ENCODE measurements at places on chromosomes 12 and 14.

DNA sequence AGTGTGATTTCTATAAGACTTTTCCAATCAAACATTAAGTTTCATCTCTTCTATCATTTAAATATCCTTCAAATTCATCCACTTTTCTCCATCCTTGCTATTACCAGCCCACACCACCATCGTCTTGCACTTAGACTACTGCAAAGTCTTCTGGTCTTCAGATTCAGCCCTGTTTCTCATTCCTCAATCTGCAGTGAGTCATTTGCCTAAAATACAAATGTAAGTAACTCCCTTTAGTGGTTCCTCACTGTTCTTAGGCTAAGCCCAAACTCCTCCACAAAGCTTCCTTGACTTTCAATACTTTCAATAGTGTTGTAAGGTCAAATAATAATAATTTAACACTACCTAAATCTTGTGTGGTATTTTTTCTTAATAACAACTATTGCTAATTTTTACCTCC is 83.3 kb downstream of the PLEKHG7 start:
- no peak for DNase-seq

- DNase-seq: no peak
Observed at GRCh38 chr14:60757567-60758002, 23.0 kb downstream of the MNAT1 start.

- no peak for DNase-seq
Observed at GRCh38 chr14:68264260-68264569, 444.6 kb downstream of the RAD51B start.

- no peak for DNase-seq
Observed at GRCh38 chr12:11704089-11704488, 54.6 kb downstream of the ETV6 start.

- DNase-seq: peak; percentile 34
Observed at GRCh38 chr12:57340104-57340503, 89.1 kb upstream of the STAC3 start.

DNA sequence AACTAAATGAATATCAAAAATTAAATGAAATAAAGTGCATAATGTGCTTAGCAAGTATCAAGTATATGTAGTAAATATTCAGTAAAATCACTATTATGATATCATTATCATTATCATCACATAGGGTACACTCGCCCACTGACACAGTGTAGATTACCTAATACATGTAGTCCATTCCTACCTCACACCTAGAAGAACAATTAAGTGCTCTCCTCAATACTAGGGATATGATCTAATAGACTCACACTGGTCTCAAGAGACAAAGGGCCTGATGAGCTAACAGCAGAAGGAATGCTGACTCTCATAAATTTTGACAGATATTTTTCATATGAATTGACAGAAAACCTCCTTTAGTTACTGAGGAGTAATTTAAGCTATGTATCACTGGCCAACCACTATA is 29.1 kb downstream of the FSCB start:
- DNase-seq: no peak

GRCh38 chr14:75523771-75524171 is 1.5 kb downstream of the BATF start:
- no peak for DNase-seq

DNA sequence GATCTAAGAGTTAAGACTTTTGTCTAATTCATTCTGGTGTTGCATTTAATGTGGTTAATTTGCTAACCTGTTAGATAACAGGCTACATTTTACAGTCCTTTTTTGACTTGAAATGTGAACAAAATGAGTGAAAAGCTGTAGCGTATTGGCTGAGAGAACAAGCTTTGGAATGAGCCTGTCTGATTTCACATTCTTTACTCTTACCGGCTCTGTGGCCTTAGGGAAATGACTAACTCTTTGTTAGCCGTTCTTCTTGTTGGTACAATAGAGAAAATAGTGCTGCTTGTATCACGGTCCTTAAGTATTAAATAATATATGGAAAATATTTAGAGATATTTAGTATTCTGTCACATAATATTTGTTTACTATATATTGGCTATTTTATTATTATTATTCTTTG is 1.9 kb downstream of the MNAT1 start:
- DNase-seq: no peak

DNA sequence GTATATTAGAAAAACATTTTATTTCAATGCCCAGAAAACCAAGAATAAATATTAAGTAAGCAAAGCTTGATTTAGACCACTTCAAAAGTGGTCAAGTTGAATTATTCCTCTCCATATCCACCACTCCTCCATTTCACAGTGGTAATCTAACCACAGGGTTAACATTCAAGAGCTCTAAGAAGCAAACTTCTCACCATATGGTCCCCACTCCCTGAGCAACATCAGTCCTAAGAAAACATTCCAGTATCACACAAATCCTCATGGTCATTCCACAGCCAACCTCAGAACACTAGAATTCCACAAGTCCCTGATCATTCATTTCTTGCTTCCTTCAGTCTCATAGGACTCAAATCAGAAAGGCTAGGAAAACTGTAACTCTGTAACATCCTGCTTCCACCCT is 47.9 kb downstream of the ST8SIA1 start:
- no peak for DNase-seq

DNA sequence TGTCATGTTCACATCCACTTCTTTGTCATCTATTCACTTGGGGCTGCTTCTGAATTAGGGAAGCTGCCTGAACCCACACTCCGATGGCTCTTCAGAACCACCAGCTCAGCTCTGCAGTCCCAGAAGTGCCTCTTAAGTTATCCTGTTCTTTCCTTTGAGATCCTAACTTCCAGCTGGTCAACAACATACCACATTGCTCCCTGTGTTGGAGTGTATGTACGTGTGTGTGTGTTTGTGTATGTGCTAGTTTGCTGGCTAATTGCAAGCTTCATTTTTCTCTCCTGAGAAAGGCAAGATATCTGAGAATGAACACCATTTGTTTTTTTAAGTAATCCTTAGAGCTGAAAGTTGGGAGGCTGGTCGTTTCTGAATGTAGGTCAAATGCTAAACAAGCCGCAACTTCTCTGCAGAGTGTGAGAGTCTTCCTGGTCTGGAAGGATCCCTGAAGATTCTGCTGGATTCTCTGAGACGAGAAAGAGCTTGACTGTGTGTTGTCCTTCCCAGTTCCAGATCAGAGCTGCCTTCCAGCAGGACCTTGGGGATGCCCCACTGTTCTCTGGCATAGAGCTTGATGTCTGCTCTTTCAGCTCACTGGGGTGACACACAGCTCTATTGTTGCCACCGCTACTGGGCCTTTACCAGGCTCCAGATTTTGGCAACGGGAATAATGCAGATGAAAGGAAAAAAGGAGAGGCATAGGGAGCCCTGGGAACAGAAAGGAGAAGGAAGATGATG is 839 bp downstream of the GSG1 start:
- no peak for DNase-seq

GRCh38 chr14:99598774-99599173 is 5.2 kb downstream of the CCDC85C start:
- no peak for DNase-seq

GRCh38 chr14:102819747-102820330 is 42.6 kb downstream of the TRAF3 start:
- DNase-seq: no peak

DNA sequence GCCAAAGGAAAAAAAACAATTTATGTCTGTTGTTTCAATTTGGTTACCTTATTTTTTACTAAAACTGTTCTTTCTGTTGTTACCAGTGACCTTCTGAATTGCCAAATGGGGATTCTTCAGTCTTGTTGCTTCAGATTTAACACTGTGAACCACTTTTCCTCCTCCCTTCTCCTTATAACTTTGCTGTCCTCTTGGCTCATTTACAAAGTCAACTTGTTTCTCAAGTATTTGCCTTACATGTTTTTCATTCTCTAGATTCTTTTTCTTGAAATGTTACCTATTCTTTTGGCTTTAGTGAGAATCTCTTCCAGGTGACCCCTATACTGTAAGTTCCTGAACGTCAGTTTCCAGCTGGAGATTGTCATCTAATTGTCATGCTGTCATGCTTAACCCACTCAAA is 19.4 kb downstream of the FUT8 start:
- DNase-seq: no peak

- DNase-seq: peak; percentile 63
Observed at GRCh38 chr12:75964150-75964549, 67.4 kb downstream of the PHLDA1 start.

DNA sequence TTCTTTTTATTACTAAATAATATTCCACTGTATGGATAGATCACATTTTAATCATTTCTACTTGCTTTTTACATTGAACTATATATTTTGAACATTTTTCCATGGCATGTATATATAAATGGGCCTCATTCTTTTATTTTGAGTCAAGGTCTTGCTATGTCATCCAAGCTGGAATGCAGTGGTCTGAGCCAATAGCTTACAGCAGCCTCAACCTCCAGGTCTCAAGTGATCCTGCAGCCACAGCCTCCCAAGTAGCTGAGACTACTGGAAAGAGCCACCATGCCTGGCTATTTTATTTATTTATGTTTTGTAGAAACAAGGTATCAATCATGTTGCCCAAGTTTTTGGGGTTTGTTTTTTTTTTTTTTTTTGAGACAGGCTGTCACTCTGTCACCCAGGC is 7.6 kb downstream of the FCF1 start:
- DNase-seq: no peak
